ENCODE measurements at places on chromosomes 13 and 19. TPM values are rescaled to one million over a fixed set of nuclear protein-coding genes. Genes with fewer than 3 reads are reported as not detected.

TNNI3 gene
- not detected for total RNA-seq

LCP1 gene
- 43.4 TPM for total RNA-seq

DENND1C gene
- total RNA-seq: 8.0 TPM

ERVV-1 gene
- total RNA-seq: not detected

SYNGR4 gene
- total RNA-seq: not detected

FGF21 gene
- not detected for total RNA-seq

NLRP7 gene
- not detected for total RNA-seq

NRTN gene
- 6.2 TPM for total RNA-seq

NLRP11 gene
- total RNA-seq: 0.17 TPM

ELSPBP1 gene
- total RNA-seq: not detected

CGB5 gene
- not detected for total RNA-seq

PCDH9 gene
- total RNA-seq: 9.0 TPM

PDE4A gene
- total RNA-seq: 15.6 TPM

PCDH20 gene
- total RNA-seq: 0.63 TPM

TMEM238 gene
- total RNA-seq: 39.9 TPM

Data from mucosa of gallbladder (tissue), 1 donor.